ENCODE measurements at places on chromosomes 6 and 20.

- DNase-seq, result no peak
Observed at GRCh38 chr20:46007671-46008070, 1.0 kb upstream of the MMP9 start.

GRCh38 chr6:107079429-107079828 is 35.9 kb downstream of the BEND3 start:
- no peak for DNase-seq

GRCh38 chr6:165834613-165835259 is 171.7 kb upstream of the PDE10A start:
- no peak for DNase-seq

DNA sequence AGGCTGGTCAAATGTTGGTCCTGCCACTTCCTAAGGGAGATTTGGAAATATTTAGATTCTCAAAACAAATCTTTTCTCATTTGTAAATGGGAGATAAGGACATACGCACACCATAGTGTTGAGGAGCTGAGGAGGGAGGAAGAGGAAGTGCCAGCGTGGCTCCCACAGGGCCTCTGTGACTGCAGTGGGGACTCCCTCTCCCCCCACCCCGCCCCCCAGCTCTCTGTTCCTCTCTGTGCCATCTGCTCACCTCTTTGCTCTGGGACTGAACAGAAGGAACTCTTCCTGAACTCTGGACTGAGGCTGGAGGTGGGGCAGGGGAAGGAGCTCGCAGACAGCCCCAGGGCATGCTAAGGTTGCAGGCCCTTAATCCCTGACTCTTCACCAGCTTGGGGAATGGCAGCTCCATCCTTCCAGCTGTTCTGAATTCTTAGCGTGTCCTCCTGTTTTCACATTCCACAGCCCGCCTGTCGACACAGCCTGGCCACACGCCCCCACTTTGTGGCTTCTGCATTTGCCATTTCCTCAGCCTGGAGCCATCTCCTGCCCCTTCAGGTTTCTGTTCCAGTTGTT is 11.4 kb downstream of the DDX27 start:
- no peak for DNase-seq

DNA sequence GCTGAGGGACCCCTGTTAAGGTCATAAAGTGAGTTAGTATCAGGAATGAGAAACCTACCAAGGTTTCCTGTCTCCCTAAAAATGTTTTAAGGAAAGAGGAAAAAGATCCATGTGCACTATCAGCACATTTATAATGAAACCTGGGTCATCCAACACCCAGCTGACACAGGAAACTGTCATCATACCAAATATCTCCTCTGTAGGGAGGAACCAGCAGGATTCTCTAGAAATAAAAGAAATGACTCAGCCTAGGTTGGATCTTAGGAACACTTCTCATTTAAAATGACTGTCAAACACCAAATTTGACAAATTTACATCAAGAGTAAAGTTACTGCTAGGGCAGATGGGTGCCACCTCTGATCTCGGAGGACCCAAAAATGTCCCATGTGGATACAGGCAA is 21.7 kb downstream of the GFOD1 start:
- no peak for DNase-seq

- DNase-seq, result no peak
Observed at GRCh38 chr6:54366667-54367327, 58.6 kb downstream of the TINAG start.

DNA sequence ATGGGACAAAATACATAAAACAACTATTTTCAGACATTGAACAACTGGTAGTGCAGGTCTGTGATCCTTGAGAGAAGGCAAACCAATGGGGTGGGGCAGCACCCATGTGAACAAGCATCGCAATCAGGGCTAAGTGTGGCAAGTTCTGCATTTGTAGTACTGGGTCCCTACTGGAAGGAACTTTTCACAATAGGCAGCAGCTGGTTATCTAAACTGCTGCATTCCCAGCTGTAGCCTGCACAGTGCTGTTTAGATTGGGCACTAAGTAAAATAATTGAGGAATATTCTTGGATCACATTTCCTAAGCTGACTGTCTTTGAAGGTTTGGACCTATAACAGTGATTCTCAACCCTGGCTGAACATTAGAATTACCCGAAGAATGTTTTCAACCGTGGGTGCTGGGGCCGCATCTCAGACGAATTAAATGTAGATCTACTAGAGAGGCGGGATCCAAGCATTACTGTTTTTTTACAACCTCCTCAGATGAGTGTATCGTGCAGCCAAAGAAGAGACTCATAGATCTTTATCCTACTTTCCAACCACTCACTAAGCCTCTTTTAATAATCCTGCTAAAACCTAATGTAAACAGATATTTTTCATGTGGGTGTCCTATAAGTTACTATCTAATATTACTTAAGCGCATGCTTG is 12.4 kb upstream of the MAP3K4 start:
- no peak for DNase-seq

- DNase-seq, result no peak
Observed at GRCh38 chr6:158175111-158175510, 7.0 kb downstream of the GTF2H5 start.

DNA sequence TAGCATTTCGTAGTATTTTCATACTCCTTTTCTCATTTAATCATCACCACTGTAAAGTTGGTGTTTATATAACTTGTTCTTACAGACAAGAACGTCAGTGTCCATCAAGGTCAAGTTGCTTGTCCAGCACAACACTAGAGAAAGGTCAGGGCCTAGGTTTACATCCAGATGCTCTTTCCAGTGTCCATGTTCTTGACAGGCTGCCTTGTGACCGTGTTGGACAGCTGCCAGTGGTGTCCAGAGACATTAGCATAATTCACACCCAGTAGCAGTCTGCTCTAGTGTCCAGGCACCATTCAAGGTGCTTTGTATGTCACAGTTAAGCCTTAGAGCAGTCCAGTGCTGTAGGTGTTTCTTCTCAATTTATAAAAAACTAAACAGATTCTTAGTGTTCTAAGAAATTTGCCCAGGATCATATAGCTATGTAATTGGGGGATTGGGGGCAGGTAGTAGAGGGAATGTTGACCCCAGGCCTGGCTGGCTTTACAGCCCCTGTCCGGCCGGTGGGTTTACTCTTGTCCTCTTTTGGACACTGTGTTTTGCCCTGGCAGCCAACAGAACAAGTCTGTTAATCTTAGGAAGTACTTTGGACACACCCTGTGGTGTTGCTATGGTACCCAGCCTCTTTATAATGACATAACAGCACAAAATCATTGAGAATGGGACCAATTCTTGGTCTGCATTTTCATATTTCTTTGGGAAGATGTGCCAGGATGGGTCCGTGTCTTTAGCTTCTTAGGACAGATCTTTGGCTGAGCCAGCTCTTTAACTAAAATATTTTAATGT is 8.0 kb downstream of the STK35 start:
- no peak for DNase-seq

DNA sequence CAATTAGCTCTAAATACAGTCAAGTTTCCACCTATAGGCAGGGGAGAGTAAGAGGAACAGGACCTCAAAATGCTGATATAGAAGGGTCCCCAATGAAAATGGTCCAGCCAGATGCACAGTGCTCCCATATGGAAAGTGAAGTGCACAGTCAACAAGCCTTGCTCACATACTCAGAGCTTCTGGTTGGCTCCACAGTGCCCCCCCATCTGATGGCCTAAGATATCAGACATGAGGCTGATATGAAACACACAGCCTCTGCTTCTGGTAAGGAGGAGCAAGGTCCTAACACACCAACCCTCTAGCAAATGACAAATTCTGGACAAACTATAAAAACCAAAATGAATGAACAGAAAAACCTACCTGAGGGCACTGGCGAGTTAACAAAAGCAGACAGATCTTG is 111.4 kb upstream of the EMILIN3 start:
- no peak for DNase-seq

- DNase-seq, result no peak
Observed at GRCh38 chr20:35009665-35010328, 54.1 kb downstream of the MYH7B start.

GRCh38 chr6:23269436-23269835 is 700.1 kb downstream of the HDGFL1 start:
- DNase-seq, result no peak

Data from stimulated activated CD8-positive, alpha-beta memory T cell treated with anti-CD3 and anti-CD28 coated beads, Interleukin-7, amount 100 ng/mL, for 1 hour (primary cell).